Substantia nigra (tissue), 51 donors: ENCODE measurements at places on chromosomes 7 and 10.

GRCh38 chr7:107754642-107755041 is 10.7 kb downstream of the CBLL1 start:
- DNase-seq = no peak

DNA sequence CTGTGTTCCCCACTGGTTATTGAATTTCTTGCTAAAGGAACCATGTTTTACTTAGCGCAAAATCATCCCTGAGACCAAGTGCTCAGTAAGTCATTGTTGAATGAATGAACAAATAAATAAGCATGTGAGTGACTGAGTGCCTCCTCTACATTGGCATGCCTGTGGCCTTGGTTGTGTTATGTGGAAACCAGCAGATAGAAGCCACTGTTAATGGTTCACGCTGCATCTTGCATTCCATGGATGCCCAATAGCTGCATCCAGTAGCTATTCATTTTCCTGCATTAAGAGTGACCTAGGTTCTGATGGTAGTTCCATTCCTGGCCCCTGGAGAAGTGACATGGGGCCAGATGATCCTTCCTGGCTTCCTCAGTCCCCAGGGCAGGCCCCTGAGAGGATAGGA is 113.3 kb upstream of the BMPER start:
- DNase-seq = no peak

DNA sequence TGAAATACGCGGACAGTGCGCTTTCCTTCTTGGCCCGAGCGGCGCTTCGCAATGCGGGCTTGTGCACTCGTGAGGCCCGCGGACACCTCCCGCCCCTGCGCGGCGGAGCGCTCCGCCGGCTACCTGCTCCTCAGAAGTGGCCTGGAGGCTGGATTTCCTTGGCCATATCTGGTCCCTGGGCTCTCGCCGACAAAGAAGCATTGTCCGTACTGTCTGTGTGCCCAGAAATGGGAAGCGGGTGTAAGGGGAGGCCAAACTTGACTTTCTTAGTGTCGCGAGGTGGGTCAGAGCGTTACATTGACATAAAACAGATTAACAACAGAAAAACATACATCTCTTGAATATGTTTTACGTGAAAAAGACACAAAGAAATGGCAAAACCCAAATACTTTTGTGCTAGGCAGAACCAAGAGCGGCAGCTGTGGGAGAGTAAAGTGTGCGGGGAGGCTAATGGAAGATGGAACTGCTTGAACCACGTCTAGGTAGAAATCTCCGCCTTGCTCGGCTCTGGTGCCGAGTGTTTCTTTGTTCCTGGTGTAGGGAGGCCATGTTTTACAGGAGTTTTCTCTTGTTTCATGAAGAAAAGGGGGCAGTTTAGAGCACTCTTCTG is 1.4 kb downstream of the LANCL2 start:
- no peak for DNase-seq

DNA sequence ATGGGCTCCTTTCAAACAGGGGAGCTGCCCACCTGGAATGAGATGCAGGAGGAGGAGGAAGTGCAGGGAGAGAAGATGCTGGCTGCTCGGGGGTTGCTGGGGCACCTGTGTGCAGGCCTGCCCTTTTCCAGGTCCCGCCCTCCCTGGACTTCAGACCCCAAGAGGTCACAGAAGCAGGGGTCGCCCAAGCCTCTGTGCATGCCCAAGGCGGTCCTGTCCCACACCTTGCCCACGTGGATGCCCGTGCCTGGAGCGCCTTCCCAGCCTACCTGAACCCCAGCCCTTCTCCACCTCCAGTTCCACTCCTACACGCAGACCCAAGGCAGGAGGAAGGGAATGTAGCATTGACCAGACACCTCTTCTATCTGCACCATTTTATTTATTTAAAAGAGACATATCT is 71.3 kb downstream of the SH3PXD2A start:
- no peak for DNase-seq

GRCh38 chr10:101773923-101774588 is 1.9 kb downstream of the FGF8 start:
- no peak for DNase-seq

DNA sequence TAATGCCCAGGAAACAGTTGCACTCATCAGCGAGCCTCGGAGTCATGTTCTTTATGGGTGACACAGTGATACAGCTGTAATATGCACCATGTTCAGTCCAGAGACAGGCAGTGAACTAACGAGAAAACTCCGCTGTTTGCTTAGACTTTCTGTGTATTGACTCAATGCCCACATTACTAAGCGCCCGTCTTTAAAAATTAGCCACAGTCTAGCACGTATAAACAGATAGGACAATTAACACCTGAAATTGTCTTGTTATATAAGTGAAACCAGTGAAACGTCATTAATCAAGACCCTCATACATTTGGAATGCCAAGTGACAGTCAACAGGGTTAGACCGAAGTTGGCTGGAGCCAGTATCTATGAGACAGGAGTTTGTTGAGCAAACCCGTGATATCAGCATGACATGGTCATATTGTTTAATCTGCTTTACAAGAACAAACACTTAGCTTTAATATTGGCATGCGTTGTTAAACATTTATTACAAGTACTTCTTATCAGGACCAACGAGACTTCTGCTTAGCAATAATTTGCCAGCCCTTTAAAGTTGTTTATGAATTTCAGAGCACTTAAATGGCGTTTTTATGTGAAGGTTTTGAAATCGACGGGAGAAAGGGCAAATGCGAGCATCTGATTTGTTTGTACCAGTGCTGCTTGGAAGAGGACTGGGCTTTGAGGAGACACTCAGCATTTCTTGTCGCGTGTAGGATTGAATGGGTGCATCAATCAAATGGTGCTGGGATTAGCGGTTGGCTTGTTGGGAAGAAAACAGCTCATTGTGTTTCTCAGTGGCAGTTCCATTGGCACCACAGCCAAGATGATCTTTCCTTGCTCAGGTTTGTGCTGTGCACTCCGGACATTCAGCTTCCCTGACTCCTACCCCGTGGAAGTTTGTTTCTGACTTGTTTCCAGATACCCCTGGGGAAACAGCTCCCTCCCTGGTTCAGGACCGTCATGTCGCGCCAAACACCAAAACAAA is 56.3 kb downstream of the CAMK1D start:
- no peak for DNase-seq
